ENCODE measurements at places on chromosomes 6 and 20.

GRCh38 chr20:59495894-59496510, 108.3 kb upstream of the PHACTR3 start:
- DNase-seq: peak; percentile 67

DNA sequence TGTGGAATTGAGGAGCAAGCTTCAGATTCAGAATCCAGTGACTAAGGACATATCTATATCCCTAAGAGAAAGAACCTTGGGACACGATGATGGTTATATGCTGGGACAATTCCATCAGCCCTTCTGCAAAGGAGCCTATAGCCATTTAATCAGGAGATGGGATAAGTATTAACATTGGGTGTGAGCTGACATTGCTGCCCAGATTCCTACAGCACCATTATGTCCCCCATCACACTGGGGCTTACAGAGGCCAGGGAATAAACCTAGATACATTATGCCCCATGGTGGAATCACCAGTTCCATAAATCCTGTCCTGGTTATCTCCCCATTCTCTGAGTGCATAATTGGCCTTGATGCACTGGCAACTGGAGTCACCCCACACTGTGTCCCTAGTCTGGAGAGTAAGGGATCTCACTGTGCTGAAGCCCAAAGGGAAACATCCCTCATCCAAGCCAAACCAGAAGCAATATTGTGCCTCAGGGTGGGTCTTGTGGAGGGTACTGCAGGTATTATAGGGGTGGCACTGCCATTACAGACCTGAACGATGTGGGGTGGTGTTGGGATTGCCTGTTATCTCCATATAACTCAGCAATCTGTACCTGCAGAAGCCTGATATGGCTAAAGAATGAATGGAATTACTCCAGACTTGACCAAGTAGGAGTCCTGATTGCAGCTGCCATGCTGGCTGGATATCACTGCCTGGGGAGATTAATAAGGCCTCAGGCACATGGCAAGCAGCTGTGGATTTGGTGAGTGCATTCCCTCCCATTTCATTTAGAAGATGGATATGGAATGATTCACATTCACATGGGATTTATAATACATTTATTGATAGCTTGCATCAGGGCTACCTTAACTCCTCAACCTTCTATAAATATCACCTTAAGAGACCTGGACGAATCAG, 5.0 kb downstream of the HLA-A start:
- peak; percentile 43 for DNase-seq

GRCh38 chr6:84685983-84686584, 78.3 kb downstream of the TBX18 start:
- DNase-seq: no peak

- DNase-seq: no peak
Measured at GRCh38 chr6:14639983-14640599, 522.5 kb downstream of the CD83 start.

DNA sequence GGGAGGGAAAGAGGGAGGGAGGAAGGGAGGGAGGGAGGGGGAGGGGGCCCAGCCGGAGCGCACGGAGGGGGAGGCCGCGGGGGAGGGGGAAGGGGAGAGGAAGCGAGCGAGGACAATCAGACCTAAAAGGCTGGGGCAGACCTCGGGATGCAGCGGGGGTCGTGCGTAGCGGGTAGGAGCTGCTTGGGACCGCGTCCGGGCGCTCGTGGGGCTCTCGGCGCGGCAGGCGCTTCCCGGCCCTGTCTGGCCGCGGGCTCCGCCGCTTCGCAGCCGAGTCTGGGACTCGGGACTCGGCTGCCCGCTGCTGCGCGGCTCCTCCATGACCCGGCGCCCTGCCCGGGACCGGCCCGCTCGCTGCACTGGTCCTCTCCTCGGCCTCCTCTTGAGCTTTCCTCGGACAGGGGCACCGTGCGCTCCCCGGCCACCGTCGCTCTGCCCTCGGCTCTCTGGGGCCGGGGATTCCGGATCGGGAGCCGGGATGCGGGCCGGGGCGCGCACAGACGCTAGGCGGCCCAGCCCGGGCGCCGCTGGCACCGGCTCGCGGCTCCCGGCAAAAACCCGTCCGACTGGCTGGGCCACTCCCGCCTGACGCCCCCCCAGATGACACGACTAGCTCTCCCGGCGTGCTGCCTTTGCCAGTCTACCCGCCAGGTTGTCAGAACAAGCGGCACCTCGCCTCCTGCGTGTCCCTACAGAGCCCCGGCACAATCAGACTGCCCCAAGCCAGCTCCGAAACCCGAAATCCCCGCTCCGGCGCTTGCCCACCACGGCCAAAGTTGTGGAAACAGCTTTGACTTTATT, 2.2 kb downstream of the TFAP2A start:
- no peak for DNase-seq

DNA sequence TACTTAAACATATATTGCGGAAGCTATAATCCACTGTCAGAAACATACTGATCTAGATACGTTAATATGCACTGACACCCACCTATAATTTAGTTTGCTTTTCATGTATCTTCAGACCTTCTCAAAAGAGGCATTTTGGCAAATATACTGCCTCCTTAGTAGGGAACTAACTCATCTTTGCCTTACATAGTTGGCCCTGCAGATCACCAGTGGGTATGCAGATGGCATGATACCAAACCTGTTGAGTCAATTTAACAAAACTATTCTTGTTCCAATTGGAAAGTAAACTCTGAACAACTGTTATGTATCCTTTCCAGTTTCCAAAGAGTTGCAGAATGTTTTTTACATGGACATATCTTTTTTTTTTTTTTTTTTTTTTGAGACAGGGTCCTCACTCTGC, 35.6 kb upstream of the TBC1D20 start:
- peak; percentile 25 for DNase-seq

GRCh38 chr6:18451756-18452155, 64.6 kb downstream of the RNF144B start:
- no peak for DNase-seq

DNA sequence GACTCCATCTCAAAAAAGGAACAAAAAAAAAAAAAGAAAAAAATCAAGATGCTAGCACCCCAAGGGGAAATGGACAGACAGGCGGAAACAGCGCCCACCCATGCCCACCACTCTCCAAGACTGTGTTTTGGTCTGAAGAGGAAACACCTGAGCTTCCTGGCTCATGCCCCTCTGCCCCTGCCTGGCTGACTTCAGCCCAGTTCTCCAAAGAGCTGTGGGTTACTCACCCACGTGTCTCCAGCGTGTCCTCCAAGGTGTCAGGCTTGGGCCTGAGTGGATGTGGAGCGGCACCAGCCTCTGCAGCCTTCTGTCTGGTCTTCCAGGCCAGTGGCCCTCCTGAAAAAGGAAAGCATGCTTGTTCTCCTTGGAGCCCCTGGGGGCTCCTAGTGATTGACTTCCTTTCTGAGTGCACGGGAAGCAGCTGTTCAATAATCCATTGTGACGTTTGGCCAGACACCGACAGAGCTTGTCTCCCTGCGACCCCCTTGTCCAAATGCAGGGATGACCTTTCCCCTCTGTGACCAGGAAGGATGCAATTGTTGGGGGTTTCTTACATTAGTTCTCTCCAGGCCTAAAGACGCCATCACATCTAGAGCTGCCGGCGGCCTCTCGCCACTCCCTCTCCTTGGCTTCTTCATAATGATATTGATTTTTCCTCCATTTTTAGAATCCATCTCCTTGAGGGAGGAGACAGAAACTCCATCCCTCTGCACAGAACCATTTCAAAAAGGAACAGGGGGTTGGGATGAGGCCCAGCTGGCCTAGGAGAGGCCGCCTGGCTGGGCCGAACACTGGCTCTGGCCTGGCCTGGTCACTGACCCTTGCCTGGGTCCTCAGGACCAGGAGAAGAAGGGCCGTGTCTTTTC, 58.4 kb downstream of the ADNP start:
- no peak for DNase-seq

GRCh38 chr6:155333414-155333813, 19.1 kb upstream of the TFB1M start:
- no peak for DNase-seq

DNA sequence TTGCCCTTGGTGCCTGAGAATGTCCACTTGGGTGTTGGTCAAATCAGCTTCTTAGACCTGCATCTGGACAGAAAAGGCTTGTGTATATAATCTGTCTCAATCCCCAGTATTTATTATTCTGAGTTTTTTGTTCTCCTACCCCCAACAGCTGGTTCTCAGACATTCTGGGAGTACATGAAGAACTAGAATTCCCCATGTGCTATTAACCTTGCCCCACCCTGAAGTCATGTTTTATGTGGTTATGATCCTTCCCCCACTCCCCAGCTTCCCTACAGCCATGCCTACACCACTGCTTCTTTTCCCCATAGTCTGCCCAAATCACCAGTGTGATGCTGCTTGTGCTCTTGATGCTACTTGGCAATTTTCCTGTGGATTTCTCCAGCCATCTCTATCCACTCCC, 157.0 kb downstream of the ADAT2 start:
- DNase-seq: peak; percentile 37

DNA sequence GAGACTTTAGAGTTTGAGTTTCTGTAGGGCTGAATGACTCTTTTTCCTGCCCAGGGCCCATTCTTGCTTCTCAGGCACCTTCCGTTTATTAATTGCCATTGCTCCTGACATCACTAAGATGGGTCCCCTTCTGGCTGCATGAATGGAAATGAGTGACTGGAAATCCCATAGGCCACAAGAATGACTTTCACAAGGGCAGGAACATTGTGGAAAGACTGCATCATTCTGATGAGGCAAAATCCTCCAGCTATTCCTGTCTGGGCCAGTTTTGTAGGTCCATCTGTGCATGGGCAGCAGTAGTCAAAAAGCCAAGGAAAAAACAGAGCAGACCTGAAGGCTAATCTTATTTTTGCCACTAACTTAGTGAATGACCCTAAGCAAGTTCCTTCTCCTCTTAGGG, 19.3 kb downstream of the TMEM74B start:
- DNase-seq: no peak

DNA sequence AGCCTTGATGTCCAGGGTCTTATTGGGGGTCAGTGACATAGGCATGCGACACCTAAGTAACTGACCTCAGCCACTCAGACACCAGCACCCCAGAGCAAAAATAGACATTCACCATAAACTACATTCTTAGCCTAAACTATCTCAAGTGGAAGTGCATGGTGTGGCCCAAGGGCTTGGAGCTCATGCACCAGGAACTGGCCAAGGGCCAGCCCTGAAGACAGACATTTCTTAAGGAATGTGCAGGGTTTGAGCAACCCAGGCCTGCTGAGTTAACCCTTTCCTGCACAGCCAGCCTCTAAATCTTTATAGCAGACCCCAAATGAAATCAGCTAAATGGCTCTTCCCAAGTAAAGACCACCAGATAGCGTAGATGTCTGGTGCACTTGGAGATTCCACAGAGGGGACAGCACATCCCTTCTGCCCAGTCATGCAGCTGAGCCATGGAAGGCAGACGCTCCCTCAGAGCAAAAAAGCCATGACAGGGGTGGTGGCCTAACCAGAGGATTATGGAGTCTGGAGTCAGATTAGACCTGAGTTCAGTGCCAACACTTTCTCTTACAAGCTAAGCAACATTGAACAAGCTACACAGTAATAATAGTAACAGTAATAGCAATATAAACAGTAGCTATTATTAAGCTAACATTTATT, 222.6 kb downstream of the ZMYND8 start:
- peak; percentile 83 for DNase-seq

GRCh38 chr6:38420207-38420606, 219.5 kb downstream of the BTBD9 start:
- no peak for DNase-seq

- no peak for DNase-seq
Measured at GRCh38 chr6:107563694-107564588, 74.0 kb downstream of the SOBP start.

DNA sequence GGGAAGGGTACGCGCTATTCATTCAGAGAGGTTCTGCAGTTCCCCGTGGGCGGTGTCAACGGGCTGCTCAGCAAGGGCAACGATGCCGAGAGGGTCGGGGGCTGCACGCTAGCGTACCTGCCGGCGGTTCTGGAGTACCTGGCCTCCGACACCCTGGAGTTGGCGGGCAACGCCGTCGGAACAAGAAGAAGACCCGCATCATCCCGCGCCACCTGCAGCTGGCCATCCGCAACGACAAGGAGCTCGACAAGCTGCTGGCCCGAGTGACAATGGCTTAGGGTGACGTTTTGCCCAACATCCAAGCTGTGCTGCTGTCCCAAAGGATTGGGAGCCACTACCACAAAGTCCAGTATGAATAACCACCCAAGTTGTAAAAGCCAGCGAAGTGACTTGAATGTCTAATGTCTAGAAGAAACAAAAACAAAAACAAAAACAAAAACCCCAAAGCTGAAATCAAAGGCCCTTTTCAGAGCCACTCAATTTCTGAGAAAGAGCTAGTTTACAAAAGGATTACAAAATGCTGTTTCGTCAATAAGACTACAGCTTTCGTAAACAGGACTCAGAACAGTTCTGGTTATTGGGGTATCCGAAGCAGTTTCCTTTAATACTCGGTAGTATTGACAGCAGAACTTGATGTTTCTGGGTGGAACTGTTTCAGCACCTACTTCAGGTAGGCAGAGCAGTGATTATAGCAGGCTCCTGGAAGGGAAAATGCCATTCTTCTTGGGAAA, 21.9 kb upstream of the SLC17A4 start:
- DNase-seq: no peak

DNA sequence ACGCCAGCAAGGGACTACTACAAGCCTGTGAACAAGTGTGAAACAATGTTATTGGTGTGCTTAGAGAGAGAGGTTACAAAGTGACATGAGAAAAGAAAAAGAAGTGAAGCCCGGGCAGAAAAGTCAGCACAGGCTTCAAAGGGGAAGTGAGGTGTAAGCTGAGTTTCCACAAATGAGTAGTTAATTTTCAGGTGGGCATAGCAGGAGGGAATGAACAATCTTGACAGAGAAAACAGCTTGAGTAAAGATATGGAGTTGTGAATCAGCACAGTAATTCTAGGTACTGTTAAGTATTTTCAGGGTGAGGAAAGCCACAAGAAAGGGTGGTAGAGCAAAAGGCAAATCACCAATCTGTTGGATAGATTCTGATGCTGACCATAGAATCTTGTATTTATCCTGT, 4.3 kb downstream of the KCNQ5 start:
- DNase-seq: no peak

- DNase-seq: peak; percentile 81
Measured at GRCh38 chr6:12545619-12546409, 170.8 kb upstream of the PHACTR1 start.

- DNase-seq: no peak
Measured at GRCh38 chr6:28090917-28091586, 10.7 kb downstream of the ZNF165 start.

DNA sequence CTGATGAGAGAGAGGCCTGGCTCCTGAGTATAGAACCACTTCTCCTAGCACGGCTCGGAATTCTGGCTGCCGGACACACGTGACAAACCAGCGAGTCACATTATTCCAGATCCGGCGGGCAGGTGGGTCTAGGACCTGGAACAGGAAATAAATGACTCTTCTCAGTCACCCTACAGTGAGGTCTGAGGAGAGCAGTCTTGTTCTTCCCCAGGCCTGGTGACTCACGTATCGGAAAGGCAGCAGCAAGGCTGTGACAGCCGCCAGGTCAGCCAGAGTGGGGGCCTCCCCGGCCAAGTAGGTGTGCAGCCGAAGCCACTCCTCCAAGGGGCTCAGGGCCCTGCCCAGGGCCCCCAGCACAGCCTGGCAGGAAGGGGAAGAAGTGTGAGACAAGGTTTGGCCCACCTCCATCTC, 2.8 kb downstream of the VARS1 start:
- DNase-seq: no peak

DNA sequence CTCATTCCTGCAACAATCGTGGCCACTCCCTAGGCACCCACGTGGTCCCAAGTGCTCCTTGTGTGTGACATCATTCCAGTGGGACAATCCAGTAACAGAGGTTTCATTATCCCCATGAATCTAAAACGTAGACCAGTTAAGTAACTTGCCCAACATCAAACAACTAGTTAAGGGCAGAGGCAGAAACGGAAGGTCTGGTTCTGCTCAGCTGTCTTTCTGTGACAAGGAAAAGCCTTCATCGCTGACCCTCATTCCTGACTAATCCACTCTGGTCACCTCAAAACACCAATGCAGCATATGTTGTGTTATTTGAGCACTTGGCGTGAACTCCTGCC, 261.4 kb upstream of the JARID2 start:
- DNase-seq: no peak

Measured in AG10803 (cell line).